ENCODE measurements at places on chromosomes 13 and 19.

DNA sequence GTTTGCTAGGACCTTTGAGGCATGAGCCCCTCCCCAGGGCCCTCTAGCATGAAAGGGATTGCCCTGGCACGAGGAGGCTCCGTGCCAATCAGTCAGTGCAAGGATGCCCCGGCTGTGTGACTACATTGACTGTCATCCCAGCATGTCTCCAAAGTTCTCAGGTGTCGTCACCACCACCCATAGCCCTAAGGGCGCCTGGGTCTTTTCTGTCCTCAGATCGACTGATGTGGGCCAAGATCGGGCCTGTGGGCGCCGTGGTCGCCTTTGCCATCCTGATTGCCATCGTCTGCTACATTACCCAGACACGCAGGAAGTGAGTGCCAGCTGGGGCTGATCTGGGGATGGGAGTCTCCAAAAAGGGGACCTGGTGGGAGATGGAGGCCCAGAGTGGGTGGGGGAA lies 18.4 kb downstream of the MAG start:
- no peak for DNase-seq

GRCh38 chr19:1880611-1881392 lies 4.5 kb downstream of the ABHD17A start:
- no peak for DNase-seq

GRCh38 chr19:48955308-48955958 lies 758 bp downstream of the BAX start:
- DNase-seq = no peak

DNA sequence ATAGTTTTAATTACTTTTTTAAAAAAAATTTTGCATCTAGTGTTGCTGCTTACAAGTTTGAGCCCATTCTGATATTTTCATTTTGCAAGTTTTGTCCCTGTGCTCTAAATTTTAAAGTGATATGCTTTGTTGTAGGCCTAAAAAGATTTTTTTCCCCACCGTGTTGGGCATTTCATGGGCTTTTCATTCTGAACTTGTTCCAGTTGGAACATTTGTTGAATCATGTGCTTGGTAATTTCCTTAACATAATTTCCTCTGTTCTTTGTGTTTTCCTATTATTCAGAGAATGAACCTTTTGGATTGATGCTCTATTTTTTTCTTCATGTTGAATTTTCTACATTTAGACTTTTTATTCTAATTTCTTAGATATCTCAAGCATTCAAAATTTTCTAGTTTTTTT lies 206.4 kb upstream of the SPRY2 start:
- DNase-seq = no peak

- DNase-seq = no peak
Measured at GRCh38 chr13:98970330-98970729, 7.5 kb downstream of the DOCK9 start.

- DNase-seq = no peak
Measured at GRCh38 chr13:111035861-111036260, 79.2 kb upstream of the ARHGEF7 start.

- DNase-seq = no peak
Measured at GRCh38 chr13:90103099-90103784, 1244.2 kb upstream of the MIR17HG start.

DNA sequence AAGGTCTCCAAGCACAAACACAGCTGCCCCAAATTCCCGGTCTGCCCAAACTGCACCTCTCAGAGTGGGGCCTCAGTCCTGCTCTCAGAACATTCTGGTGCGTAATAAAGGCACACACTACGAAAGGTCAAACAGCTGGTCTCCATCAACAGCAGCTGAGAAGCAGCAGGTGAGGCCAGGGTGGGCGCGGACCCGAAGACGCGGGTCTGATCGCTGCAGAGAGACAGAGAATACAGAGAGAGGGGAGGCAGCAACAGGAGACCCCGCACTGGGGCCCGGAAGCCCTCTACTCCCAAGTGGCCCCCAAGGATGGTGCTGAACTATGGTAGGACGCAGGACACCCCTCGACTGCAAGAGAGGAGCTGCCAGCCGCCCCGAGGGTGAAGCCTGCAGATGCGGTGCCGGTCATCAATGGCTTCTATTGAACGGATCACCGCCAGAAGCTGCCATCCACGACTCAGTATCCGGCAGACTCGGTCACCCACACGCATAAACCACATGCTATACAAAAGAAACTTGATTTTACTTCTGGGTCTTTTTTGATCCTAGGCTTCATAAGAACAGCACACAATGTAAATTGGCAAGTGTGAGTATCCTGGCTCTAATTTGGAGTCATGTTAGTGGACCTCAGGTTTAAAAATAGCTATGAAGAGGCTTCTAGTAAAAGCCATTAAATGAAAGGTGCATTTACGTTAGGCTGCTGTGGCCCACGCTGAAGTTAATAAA lies 33.4 kb downstream of the STK24 start:
- no peak for DNase-seq

GRCh38 chr19:44447916-44448674 lies at the start of gene ZNF229:
Gene ZNF229 (minus strand): TSS chr19:44448472. CDS start chr19:44442847, 5,625 bp downstream.
- DNase-seq = peak; percentile 93

DNA sequence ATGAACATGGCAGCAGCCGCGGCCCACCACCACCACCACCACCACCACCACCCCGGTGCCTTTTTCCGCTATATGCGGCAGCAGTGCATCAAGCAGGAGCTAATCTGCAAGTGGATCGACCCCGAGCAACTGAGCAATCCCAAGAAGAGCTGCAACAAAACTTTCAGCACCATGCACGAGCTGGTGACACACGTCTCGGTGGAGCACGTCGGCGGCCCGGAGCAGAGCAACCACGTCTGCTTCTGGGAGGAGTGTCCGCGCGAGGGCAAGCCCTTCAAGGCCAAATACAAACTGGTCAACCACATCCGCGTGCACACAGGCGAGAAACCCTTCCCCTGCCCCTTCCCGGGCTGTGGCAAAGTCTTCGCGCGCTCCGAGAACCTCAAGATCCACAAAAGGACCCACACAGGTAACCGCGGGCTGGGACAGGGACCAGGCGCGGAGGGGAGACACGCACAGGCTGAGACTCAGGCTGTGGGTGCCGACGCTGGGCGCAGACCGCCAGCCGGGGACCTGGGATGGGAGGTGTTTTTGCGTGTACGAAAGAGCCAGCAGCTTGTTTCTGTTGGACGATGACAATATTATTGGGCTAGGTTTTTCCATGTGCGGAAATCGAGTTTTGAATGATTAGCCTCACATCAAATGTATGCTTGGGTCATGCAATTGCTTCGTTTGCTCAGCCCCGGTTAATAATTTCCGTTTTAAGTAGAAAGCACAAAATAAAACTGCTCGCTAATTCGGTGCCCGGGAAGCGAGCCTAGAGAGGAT lies 1.3 kb downstream of the ZIC2 start:
- no peak for DNase-seq

GRCh38 chr19:5625641-5626040 lies 2.8 kb downstream of the SAFB start:
- DNase-seq = peak; percentile 13

DNA sequence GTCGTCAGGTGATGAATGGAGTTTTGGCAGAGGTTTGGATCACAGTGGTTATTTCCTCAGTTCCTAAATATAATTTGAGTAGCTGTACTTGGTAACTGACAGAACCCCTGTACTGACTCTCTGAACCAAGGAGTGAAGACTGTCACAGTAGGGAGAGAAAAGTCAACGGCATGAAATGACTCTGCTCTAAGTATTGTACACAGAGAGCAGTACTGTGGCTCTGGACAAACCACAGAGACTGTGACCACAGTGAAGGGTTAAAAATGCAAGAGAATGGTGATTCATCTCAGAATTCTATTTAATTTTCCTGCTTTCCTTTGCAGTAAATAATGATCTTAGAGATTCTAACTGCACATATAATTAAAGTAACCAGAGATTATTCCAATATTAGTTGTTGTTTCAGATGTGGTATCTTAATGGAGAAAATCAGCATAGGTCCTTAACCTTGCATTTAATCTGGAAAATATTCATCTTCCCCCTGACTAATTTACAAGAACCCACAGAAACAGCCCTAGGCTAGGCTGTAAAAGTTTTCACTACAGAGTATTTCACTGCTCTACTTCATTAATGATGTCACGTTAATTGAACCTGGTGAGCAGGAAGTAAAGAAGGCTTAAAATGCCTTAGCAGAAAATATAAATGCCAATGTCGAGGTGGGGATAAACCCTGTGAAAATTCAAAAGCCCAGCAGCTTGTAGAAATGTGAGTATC lies 221.9 kb downstream of the LIG4 start:
- DNase-seq = peak; percentile 0

- no peak for DNase-seq
Measured at GRCh38 chr13:32499538-32500210, 38.9 kb downstream of the N4BP2L2 start.

GRCh38 chr13:30818323-30818960 lies 83.1 kb downstream of the ALOX5AP start:
- peak; percentile 85 for DNase-seq

DNA sequence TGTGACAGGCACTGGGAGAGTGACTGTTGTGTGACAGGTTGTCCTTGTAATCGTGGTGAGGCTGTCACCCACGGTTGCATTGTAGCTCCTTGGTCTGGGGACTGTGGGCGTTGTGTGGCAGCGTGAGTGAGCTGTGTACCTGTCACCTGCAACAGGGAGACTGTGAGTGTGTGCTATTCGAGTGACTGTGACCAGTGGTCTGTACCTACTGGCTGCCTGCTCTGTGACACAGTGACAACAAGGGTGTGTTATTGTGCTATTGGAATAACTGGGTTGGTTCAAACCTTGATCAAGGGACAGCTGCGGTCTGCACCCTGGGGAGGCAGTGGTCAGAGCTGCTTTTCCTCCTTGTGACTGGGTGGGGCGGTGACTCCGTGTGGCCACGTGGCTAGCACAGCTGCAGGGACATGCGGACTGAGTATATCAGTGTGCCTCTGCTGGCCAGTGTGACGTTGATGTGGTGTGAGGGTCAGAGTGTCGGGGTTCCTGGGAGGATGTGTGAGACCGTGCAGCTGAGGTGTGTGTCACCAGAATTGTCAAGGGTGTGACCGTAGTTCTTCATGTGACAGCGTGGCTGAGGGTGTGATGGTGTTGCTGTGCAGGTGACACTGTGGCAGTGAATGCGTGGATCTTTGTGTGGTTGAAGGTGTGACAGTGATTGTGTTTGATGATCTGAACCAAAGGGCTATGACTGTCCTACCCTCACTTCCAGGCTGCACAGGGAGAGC lies 10.1 kb upstream of the NFIX start:
- peak; percentile 47 for DNase-seq

DNA sequence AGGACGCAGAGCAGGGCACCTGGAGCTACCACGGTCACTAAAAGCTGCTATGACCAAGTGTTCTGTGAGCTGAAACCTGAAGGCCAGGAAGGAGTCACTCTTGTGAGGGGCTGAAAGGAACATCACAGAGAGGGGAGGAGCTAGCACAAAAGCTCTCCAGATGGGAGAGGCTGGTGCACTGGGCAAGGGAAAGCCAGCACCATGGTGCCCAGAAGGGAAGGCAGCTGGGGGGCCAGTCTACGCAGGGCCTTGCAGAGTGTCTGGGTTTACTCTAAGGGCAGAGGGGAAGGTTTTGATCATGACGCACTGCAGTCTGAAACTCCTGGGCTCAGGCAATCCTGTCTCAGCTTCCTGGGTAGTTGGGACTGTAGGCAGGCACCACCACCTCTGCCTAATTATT lies 4.1 kb upstream of the ZNF580 start:
- DNase-seq = no peak

DNA sequence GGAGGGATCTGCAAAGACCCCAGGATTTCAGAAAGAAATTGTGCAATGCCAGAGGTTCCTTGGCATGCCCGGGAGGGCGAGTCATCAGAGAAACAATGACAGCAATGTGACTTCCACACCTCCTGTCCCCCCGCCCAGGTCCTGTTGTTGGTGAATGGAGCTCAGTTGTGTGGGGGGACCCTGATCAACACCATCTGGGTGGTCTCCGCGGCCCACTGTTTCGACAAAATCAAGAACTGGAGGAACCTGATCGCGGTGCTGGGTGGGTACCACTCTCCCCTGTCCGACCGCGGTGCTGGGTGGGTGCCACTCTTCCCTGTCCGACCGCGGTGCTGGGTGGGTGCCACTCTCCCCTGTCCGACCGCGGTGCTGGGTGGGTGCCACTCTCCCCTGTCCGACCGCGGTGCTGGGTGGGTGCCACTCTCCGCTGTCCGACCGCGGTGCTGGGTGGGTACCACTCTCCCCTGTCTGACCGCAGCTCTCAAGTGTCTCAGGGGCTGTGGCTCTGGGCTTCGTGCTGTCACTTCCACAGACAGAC lies 5.2 kb upstream of the F10 start:
- DNase-seq = peak; percentile 29

- peak; percentile 89 for DNase-seq
Measured at GRCh38 chr19:56538254-56538760, 441 bp upstream of the ZFP28 start.

- DNase-seq = no peak
Measured at GRCh38 chr13:111217641-111218040, 102.5 kb downstream of the ARHGEF7 start.

DNA sequence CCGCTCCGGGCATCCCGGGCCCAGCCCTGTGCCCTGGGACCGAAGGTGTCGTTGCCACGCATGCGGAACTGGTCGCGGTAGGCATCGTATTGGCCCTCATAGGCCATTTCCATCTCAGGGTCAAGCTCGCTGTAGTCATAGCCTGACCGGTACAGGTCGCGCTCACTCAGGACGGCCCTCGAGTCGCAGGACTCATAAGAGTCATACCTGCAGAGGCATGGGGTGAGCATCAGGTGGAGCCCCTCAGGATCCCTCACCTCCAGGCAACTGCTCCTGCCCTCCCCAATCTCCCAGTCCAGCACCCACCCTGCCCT lies 17.4 kb downstream of the AKAP8L start:
- no peak for DNase-seq

DNA sequence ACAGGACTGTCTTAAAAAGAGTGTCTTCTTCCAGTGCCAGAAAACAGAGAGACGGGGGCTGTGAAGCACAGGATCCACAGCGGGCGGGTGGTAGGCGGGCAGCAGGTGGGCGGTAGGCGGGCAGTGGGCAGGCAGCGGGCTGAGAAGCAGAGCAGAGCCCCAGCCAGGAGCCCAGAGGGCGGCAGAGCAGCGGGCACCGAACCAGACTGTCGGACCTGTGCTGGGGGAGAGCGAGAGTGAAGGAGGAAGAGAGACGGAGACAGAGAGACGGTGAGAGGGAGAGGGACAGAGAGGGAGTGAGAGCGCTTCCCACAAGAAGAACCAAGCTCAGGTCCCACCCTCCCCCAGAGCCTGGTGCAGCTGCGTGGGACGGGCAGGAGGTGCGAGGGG lies 30.3 kb downstream of the RASA3 start:
- no peak for DNase-seq

DNA sequence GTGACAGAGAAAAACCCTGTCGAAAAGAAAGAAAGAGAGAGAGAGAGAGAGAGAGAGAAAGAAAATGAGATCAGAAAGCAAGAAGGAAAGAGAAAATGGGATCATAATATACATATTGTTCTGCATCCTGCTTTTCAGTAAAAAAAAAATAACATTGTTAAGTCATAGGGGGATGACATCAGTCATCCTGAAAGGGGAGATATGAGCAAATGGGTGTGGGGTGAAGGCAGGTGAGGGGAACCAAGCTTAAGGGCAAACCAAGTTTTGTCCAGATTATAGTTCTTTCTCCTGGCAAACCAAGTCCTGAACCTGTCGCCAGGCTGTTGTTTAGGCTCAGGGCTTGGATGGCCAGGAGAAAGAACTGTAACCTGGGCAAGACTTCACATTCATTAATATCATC lies 92.6 kb upstream of the TMTC4 start:
- DNase-seq = no peak

GRCh38 chr13:84377106-84377505 lies 494.8 kb upstream of the SLITRK1 start:
- DNase-seq = no peak

All from ELR (cell line).